Activated CD4-positive, alpha-beta T cell treated with anti-CD3 and anti-CD28 coated beads for 36 hours (primary cell): ENCODE measurements at places on chromosomes 4 and X. TPM values are rescaled to one million over a fixed set of nuclear protein-coding genes. Genes with fewer than 3 reads are reported as not detected.
A peak's percentile ranks its signal among the peaks of the same experiment; 100 is the strongest.

DNA sequence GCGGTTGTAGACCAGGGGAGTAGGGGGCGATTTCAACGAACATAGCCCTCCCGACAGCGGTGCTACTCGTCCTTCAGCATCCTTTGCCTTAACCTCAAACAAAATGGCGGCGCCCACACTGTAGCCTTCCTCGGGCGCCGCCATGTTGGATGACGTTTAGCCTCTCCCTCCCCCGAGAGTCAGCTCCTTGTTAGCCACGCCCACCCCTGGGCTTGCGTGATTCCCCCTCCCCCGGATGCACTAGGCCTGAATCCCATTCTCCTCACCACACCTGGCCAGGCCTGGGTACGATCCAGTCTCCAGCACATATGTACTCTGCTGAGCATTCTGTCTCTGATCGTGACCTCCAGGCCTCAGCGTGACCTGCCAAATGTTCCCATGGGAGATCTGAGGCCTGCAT is 49.0 kb upstream of the ZNF157 start:
- no peak overlapping the region for H3K4me3 ChIP-seq
- no peaks in the 10 kb centered on the region for H3K36me3 ChIP-seq
- no peak for DNase-seq
- H3K4me1 ChIP-seq: no peaks in the 10 kb centered on the region

GRCh38 chr4:40515398-40516293 is 114.0 kb downstream of the RBM47 start:
- H3K27ac ChIP-seq: no peak overlapping the region
- H3K4me1 ChIP-seq: peaks cover 16% of the 10 kb centered on the region
- no peaks in the 10 kb centered on the region for H3K36me3 ChIP-seq
- peak; percentile 28 for DNase-seq

DNA sequence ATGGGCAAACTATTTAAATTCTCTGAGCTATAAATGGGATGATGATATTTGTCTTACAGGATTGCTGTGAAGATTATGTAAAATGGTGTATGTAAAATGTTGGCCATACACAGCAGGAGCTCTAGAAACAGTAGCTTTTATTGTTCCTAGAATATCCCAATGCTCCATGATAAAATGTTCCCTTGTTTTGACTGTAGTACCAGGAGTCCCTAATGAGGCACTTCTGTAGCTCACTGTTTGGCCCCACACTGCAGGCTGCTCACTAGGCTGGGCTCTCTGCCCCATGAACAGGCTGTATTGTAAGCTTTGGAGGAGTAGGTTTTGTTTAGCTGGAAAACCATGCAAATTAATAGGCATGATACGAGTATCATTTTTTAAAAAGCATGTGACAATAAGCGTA is 3.3 kb upstream of the FGA start:
- H3K4me1 ChIP-seq: no peaks in the 10 kb centered on the region
- peaks cover 24% of the 10 kb centered on the region for H3K27me3 ChIP-seq
- no peak overlapping the region for H3K4me3 ChIP-seq
- no peaks in the 10 kb centered on the region for H3K36me3 ChIP-seq

DNA sequence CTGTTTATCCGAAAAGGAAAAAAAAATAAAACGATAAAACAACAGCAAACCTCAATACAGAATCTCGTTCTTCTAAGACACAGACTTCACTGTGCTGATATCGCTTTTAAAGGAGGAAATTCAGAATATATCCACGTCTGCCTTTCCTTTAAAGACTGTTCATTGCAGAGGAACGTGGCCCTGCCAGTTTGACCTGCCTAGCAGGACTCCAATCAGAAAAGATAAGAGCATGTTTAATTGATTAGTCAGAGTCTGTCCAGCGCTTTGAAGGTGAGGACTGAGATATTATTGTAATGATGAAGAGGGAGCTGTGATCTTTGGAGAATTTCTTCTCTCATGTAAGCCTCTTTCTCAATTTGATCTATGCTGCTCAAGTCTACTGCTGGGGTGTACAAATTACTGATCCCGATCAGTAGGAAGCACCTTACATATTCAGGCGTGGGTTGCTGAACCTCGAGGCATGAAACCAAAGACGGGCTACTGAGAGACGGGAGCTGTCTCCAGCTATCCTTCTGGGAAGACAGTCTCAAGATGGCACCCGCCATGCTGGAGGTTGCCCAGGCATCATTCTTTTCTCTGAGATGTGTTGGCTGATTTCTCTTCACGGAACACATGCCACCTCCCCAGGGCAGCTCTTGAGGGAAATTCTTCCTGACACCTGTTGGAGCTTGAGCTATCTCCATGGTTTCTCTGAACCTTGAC is 146.1 kb downstream of the SHOX start:
- H3K4me3 ChIP-seq: no peak overlapping the region
- no peaks in the 10 kb centered on the region for H3K36me3 ChIP-seq
- H3K27me3 ChIP-seq: peaks cover 5% of the 10 kb centered on the region
- no peak overlapping the region for H3K27ac ChIP-seq
- no peak for DNase-seq

DNA sequence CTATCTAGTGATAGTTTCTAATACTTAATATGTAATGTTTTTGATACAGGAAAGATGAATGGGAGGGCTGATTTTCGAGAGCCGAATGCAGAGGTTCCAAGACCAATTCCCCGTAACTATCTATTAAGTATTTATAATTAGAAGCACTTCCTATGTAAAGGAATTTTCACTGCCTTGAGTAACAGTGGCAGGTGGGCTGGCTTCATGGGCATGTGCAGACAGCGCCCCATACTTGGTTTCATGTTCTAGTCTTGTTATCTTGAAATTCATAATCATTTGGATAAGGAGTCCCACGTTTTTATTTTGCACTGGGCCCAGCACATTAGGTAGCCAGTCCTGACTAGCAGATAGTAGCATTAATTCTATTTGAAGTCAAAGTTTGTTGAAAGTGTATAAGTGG is 1.7 kb downstream of the OCIAD1 start:
- peak overlapping the region; percentile 100 for H3K4me3 ChIP-seq
- peaks cover 37% of the 10 kb centered on the region for H3K36me3 ChIP-seq
- H3K27me3 ChIP-seq: no peaks in the 10 kb centered on the region
- H3K4me1 ChIP-seq: peaks cover 25% of the 10 kb centered on the region
- no peak overlapping the region for H3K27ac ChIP-seq

DNA sequence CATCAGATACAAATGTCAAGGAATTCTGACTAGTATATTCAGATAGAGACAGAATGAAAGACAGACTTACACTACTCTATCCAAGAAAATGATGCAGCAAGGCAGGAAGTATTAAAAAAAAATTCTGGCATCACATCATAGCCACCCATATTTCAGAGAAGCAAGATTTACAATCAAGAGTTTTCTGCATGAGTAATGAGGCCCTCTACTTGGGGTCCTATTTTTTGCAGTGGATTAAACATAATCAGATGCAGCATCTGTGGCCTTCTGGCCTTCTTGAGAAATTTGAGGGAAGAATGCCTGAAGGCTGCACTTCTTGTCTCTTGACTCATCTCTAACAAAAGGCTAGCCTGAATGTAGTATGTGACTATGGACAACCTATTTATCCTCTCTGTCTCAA is 48.2 kb upstream of the SLIT2 start:
- H3K4me3 ChIP-seq: no peak overlapping the region
- no peak for DNase-seq
- H3K27ac ChIP-seq: no peak overlapping the region
- H3K27me3 ChIP-seq: no peaks in the 10 kb centered on the region
- no peaks in the 10 kb centered on the region for H3K4me1 ChIP-seq

DNA sequence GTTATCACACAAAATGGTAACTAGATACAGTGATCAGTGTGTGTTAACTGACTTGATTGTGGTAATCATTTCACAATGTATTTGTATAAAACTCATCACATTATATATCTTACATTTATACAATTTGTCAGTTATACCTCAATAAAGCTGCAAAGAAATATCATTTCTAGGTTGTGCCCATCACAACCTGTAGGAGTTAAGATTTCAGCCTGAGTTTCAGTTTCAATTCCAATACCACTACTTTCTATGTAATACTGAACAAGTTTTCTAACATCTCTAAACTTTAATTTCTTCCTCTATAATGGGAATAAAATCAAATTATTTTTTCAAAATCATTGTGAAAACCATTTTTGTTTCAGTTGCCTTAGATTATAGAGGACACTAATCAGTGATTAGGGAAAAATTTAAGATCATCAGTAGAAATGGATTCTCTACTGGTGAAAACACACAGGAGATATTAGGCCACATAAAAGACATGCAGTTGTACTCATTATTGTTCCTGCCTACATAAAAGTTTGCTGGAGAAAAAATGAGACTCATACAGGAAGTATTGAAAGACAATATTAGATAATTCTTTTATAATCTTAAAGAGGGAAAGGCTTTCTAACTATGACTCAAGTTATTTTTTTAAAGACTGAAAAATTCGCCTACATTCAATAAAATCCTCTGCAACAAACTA is 18.4 kb upstream of the TBC1D1 start:
- H3K27me3 ChIP-seq: no peaks in the 10 kb centered on the region
- no peak overlapping the region for H3K4me3 ChIP-seq
- H3K4me1 ChIP-seq: peaks cover 14% of the 10 kb centered on the region
- no peak overlapping the region for H3K27ac ChIP-seq

GRCh38 chrX:101219864-101220346 is 319 bp downstream of the DRP2 start:
- H3K36me3 ChIP-seq: no peaks in the 10 kb centered on the region
- DNase-seq: peak; percentile 16
- no peaks in the 10 kb centered on the region for H3K27me3 ChIP-seq
- H3K4me1 ChIP-seq: peaks cover 10% of the 10 kb centered on the region
- no peak overlapping the region for H3K27ac ChIP-seq
- no peak overlapping the region for H3K4me3 ChIP-seq

DNA sequence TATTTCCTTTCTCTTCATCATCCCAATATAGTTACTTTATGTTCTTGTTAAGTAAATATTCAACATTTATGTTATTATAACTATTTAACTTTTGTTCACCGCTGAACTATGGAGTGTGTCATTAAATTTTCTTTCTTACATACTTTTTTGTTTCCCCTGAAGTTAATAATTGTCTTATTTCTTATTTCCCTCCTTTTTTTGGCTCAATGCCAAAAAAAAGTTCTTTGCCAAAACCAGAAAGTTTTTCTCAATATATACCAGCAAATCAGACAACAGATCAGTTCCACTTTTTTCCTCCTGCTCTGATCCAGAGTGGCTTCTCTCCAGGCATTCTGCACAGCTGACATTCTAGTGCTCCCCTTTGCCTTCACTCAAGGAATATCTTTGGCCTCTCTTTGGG is 187.0 kb upstream of the PPARGC1A start:
- H3K4me1 ChIP-seq: no peaks in the 10 kb centered on the region
- no peaks in the 10 kb centered on the region for H3K36me3 ChIP-seq
- H3K4me3 ChIP-seq: no peak overlapping the region

Gene MFAP3L
- 0.85 TPM for total RNA-seq

Gene RTL5
- 0.14 TPM for total RNA-seq

DNA sequence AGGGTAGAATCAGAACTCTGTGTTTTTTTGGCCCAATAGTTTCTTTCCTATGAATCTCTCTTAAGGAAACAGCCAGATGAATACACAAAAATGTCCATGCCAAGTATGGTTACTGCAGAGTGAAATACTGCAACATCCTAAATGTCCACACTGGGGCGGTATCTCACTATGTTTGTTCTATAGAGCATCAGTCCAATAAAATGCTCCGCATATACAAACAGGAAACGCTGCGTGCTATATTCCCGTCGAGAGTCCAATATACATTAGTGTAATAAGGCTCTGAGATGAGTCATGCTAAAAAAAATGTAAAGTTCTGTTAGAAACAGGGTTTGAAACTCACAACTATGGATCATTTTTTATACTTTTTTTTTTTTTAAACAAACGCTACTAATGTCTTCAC is 72.9 kb upstream of the ENOX2 start:
- no peak overlapping the region for H3K4me3 ChIP-seq
- H3K4me1 ChIP-seq: no peaks in the 10 kb centered on the region
- no peaks in the 10 kb centered on the region for H3K36me3 ChIP-seq
- H3K27me3 ChIP-seq: no peaks in the 10 kb centered on the region
- H3K27ac ChIP-seq: no peak overlapping the region
- peak; percentile 55 for DNase-seq

Gene FAM9C
- not detected for total RNA-seq

DNA sequence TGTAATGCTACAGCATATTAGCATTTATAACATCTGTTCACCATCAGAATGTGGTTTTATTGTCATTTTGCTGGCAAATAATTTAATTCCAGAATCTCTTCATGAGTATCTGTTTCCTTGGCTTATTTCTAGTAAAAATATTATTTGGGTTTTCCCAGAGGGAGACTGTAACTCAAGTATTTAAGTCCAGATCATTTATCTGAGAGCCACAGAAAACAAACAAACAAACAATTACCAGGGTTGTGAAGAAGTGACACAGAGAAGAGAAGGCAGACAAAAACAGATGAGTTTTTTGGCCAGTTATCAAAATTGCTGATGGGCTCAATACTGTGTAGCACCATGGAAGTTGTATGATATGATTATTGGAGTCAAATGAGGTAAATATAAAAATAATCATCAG is 515.1 kb downstream of the TECRL start:
- H3K4me3 ChIP-seq: no peak overlapping the region
- no peaks in the 10 kb centered on the region for H3K36me3 ChIP-seq
- no peak overlapping the region for H3K27ac ChIP-seq
- DNase-seq: no peak
- H3K27me3 ChIP-seq: no peaks in the 10 kb centered on the region

Gene LEF1
- 175 TPM for total RNA-seq

DNA sequence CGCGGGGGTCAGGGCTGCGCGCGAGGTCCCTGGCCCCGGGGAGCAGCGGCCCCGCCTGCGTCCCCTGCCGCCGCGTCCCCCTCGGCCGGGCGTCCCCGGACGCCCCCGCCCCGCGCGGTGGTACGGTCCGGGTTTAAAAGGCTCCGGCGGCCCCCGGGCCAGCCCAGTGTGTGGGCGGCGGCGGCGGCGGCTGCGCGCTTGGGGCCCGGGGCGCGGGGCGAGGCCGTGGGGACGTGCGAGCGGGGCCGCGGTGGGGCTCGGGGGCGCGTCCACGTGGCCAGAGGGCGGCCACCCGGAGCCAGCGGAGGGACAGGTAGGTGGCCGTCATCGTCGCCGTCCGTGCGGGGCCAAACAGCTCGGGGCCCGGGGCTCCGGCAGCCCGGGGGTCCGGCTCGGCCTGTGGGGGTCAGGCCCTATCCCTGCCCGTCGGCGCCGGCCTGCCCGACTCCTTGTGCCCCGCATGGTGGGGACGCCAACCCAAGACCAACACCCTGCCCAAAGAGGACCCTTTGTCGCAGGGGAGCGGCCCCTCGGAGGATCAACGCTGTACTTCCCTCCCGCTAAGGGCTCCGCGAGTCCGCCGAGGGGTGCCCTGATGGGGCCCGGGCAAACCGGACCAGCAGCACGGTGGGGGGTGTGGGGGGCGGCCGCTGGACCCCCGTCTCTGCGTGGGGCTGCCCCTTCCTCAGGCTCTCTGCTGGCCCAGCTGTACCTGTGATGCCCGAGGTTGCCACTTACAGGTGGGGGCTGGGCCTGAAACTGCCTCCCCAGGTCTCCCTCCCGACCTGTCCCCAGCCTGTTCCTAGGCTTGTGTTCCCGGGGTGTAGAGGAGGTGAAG is at the start of gene PLXNA3:
Gene PLXNA3, plus strand, starts transcription at position 166 of the 838 bp plus-strand sequence. CDS start 1,903 bp downstream, outside the sequence.
- H3K4me3 ChIP-seq: peak within 1 kb of the TSS; percentile 88
- DNase-seq: peak; percentile 66
- H3K4me1 ChIP-seq: peaks cover 5% of the 10 kb centered on the region
- H3K27ac ChIP-seq: peak within 1 kb of the TSS; percentile 91

Gene CLDN34
- not detected for total RNA-seq

- DNase-seq: no peak
- H3K4me1 ChIP-seq: peaks cover 3% of the 10 kb centered on the region
- H3K27me3 ChIP-seq: peaks cover 26% of the 10 kb centered on the region
- H3K27ac ChIP-seq: no peak overlapping the region
Observed at GRCh38 chr4:85475631-85476233, 782 bp downstream of the ARHGAP24 start.

Gene RNF128
- not detected for total RNA-seq
